ENCODE measurements at places on chromosomes 7 and 10.

DNA sequence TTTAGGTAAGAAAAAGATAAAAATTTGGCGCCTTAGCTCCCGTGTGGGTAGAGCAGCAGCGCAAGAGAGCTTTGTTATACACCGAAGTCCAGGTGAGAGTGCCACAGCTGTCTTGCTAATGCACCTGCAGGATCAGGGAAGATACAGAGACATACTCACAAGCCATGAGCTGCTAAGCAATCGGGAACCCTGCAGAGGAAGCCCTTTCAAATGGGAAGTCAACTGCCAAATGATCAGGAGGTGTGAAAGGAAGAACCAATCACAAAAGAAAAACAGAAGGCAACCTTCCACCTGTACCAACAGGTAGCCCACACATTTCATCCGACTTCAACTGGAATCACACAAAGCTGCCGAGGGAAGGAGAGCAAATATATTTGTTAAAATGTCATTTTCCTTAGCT lies 610.5 kb upstream of the PFKP start:
- DNase-seq, result no peak

- DNase-seq, result peak; percentile 1
These were observed 309.7 kb downstream of the CSTF2T start for GRCh38 chr10:51389415-51390321.

GRCh38 chr10:33091201-33091600 lies 133.2 kb upstream of the ITGB1 start:
- DNase-seq, result no peak

- DNase-seq, result no peak
These were observed 129.5 kb downstream of the PTPRN2 start for GRCh38 chr7:158458096-158458495.

DNA sequence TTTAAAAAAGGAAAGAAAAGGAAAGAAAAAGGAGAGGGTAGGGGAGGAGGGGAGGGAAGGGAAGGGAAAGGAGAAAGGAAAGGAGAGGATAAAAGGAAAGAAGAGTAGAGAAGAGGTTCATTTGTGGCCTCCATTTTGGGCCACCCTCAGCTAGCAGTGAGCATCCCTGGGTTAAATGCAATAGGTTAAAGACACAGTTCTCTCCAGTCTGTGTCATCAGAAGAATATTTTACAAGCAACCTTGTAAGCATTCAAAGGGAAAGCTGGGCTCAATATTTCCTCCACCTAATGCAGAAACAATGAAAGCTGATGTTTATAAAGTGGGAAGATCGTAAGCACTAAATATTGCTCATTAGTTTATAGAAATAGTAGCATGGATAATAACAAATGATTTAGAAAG lies 219.1 kb upstream of the PITRM1 start:
- DNase-seq, result no peak

DNA sequence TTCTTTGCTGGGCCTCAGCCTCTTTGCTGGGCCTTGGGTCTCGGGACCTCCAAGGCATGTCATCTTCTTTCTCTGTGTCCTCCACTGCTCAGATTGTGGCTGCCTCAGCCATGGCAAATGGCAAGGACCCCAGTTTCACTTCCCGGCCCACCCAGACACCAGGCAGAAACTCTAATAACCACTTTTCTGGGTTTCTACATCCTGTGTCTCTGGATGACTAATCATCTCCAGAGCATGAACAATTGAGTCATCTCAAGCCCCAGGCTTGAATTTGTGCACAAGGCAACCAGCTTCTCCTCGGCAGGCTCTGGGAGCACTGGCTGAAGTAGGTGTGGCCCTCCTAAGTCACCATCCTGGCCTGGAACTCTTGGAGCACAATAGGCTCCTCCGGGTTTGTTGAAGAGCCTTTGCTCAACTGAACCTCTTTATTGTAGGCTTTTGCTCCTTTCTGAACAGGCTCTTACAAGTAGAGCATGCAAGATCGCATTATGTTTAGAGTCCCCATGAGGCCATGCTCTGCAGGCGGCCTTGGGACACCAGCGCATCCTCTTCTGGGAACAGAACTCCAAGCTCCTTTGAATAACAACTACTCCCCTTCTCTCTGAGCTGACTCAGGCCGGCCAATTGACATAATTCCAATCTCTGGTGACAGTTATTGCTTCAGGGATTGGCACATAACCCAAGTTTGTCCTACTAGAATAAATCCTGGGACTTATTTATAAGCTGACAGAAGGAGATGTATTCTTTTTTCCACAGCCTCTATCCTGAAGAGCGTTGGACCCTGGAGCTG lies 218.1 kb downstream of the WDR11 start:
- DNase-seq, result no peak
